CMK (cell line): ENCODE measurements at places on chromosomes 5 and 9.

GRCh38 chr9:91291866-91292265 lies 69.9 kb downstream of the AUH start:
- DNase-seq, result no peak

DNA sequence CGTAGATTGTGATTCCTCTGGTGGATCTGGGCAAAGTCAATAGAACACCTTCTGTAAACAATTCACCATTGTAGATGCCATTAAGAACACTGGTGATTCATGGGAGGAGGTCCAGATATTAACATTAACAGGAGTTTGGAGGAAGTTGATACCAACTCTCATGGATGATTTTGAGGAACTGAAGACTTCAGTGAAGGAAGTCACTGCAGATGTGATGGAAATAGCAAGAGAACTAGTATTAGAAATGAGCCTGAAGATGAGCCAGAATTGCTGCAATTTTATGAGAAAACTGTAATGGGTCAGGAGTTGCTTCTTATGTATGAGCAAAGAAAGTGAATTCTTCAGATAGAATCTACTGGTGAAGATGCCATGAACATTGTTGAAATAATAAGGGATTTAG lies 26.9 kb downstream of the TCERG1 start:
- no peak for DNase-seq

DNA sequence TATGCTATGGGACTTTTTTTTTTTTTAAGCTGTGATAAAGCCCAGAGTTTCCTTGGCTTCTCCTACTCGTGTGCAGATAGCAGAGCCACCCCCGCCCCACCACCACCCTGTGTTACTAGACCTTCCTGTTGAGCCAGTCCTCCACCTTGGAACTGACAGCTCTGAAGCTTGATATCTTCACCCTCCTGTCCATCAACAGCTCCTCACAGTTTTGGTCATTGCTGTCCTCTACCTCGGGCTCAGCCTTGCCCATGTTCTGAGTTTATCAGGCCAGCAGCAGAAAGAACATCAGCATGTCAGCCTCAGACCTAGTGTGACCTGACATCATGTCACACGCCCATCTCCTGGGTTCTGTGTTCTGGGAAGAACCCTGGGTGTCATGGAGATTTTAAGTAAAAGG lies 167.1 kb upstream of the RAI14 start:
- no peak for DNase-seq

- DNase-seq, result no peak
These were observed 21.7 kb downstream of the PHF2 start for GRCh38 chr9:93597871-93598646.

DNA sequence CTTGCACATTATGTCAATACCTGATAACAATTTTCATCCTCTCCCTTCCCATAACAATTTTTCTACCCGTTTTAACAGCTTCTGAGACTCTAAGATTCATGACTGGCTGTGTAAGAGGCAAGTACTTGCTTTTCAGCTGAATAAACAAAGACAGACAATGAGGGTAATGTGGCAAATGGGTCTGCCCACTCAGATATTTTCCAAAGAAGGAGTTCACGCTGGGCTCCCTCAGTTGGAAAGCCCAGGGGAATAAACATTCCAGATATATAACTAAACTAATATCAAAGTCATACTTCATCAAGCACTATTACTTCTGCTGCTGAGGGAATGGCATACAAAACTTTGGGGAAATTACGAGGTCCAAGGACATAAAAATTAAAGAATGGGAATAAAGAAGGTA lies 24.4 kb downstream of the MEGF9 start:
- DNase-seq, result no peak

DNA sequence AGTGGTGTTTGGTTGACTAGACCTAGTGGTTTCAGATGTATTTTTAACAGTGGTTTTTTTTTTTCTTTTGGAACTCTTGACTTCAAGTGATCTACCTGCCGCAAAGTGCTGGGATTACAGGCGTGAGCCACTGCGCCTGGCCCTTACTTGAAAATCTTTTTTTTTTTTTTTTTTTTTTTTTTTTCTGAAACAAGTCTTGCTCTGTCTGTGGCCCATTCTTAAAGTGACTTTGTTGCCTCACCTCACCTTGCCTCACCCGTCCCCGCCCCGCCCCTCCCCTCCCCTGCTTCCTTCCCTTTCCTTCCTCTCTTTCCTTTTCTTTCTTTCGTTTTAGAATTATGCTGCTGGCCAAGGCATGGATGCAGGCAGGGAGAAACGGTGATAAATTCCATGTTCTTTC lies 26.0 kb downstream of the GPBP1 start:
- no peak for DNase-seq

- DNase-seq, result no peak
These were observed 73.6 kb upstream of the MAMDC2 start for GRCh38 chr9:69970001-69970533.

DNA sequence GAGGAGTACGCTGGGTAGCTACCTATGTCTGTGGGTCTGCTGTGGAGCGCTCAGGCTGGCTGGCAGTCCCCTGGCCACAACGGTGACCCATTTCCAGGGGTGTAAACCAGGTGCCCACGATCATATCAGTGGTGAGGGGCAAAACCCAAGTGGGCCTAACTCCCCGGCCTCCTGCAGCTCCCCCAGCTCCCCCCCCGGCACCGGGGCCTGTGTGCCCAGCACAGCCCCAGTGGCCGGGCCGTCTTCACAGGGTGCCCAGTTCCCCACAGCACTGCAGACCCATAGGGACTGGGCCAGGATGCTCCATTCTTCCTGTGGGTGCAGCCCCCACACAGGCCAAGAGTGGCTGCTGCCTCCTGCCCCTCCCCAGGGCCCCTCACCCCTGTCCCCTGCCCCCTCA lies 958 bp upstream of the LCN8 start:
- DNase-seq, result no peak

DNA sequence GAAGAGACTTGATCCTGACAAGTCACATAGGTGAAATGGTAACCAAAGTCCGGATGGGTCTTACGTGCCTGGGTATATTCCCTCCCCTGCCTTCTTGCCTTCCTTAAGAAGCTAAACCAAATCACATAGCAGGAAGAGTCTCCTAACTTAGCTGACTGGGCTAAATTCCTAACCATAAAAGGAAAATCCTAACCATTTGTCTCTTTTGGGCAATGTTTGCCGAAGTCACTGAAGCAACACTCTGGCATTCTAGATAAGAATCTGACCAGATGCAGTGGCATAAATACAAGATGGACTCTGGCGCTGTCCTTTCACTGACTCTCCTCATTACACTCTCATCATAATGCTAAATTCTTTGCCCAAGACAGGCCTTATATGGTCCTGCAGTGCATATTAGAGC lies 625.5 kb upstream of the RORB start:
- DNase-seq, result no peak

DNA sequence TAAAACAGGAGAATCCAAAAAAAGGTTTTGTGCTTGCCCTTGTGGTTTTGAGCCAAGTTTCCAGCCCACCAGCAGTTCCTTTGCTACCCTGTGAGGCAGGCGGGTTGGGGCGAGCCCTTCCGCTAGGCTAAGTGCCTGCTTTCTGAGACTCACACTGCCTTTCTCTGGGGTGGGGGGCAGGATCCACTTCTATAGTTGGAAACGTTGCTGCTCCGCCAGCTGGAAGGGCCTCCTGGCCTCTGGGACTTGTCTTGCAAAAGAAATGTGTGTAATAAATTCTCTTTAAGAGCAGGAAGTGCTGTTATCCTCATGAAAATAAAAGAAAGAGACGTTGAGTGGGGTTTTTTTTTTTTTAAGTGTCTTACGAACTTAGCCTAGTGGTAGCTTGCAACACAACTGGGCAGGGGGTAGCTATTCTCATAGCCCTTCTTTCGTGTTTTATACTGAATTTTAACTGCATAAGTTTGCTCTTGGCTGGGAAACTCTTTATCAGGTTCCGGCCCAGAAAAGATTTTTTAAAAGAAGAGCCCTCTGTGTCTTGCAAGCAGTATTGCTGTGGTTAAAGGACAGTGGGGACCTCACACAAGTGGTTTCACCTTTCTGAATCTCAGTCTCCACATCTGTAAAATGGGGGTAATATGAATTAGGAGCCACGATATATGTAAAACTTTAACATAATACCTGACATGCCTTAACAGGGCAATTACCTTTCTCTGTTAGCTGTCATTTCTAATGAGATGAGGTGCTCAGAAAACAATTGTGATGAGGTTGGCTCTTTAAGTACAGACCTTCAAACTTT lies 19.8 kb downstream of the JADE2 start:
- no peak for DNase-seq

GRCh38 chr9:131029574-131029952 lies 20.6 kb downstream of the LAMC3 start:
- DNase-seq, result no peak

DNA sequence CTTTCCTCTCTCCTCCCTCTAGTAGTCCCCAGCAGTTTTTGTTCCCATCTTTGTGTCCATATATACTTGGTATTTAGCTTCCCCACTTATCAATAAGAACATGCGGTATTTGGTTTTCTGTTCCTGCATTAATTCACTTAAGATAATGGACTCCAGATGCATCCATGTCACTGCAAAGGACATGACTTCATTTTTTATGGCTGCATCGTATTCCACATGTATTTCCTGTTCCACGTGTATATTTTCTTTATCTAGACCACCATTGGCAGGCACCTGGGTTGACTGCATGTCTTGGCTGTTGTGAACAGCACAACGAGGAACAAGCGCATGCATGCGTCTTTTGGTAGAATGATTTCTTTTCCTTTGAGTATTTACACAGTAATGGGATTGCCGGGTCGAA lies 6.2 kb downstream of the ZNF79 start:
- no peak for DNase-seq

DNA sequence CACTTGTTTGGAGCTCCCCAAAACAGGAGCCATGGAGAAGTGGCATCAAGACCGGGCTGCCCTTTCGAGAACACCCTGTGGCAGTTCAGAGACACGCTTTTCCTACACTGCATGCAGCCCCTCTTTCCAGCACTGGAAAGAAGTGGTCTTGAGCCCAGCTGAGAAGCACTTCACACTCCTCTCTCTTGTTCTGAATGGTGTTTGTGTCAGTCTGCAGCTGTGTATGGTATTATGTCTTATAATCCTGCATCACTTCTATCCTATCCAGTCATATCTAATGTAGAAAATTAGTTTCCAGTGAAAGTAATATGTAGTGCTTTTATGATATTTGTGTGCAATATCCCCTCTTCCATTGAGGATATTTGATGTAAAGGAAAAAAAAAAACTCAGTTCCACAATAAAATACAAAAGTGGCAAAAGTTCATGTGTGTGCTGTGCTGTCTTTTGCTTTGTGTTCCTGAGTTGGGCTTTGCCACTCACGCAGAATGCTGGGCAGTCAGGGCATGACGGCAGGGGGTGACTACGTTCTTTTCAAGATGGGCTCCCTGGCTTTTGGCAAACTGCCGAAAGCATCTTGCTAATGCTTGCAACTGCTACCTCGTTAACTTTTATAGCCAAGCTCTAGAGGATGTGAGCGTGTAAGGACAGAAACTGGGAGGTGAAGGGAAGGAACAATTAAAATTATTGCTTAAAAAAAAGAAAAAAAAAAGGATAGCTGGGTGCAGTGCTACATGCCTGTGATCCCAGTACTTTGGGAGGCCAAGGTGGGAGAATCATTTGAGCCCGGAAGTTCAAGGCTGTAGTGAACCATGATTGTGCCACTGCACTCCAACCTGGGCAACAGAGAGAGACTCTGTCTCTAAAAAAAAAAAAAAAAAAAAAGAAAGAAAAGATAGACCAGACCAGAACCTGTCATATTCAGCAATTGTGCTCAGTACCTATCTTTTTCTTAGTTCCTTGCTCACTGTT lies 102.2 kb downstream of the MAP1B start:
- DNase-seq, result no peak

DNA sequence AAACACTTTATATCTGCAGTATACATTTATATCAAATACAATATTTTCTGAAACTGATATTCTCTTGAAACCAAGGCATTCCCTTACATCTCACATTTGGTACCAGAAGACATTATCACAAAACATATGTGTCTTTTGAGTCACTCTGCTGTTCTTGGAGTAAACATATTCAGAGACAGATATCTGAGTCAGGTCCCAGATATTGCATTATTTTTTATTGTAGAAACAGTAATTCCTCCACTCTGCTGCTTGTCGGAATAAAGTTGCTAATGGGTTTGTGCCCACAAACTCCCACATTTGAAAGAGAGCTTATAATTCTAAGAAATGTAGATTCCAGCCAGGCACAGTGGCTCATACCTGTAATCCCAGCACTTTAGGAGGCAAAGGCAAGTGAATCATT lies 261.1 kb upstream of the DAPK1 start:
- DNase-seq, result no peak

DNA sequence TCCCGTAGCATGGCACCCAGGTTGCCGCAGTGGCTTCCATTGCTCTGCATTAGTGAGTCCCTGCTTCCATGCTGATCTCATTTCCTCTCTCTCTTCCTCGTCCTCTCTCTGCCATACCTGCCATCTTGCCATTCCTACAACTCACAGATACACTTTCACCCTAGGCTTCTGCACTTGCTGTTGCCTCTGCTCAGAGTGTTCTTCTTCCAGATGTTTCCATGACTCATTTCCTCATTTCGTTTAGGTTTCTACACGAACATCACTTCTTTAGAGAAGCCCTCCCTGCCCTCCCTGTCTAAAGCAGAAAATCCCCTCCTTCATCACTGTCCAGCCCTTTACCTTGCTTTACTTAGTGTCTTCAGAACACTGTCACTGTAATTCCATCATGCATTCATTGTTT lies 115.2 kb upstream of the WWC1 start:
- DNase-seq, result no peak

DNA sequence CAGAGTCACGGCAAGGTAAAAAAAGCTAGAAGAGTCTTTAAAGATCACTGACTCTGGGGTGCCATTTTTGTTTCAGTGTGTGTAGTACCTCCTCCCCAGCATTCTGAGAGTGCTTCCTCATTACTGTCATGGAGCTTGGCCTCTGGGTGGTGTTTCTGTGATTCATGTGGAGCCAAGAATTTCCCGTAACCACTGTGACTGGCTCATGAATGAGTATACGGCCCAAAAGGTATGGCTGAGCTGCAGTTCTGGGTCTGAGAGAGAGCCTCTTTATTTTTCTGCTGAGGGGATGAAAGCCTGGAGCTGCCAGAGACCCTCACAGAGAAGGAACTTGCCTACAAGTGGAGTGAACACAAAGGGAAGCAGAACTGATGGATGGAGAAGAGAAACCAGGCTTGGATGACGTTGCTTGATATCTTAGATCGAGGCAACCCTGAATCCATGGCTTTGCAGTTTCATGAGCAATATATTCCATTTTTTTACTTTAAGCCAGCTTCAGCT lies 85.6 kb downstream of the PTTG1 start:
- no peak for DNase-seq

DNA sequence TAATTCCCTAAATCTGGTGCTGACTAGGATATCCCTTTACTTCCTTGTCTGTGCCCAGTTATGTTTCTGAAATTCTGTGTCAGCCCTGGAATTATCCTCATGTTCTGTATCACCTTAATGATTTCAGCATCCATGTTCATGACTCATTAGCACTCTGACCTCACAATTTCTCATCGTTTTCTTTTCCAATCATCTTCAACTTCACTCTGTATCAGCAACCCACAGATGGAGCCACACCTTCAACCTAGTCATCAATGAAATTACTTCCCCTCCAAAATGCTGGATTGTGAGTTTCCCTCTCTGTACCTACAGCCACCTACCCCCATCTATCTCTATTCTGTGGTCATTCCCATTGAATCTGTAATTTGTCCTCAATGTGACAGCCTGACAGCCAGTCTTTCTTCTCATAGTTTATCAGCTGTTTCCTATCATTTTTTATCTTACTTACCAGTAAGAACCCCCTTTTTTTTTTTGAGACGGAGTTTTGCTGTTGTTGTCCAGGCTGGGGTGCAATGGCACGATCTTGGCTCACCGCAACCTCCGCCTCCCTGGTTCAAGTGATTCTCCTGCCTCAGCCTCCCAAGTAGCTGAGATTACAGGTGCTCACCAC lies 3.1 kb upstream of the IL6ST start:
- no peak for DNase-seq
